ENCODE measurements at places on chromosomes 13 and 19.

- DNase-seq = no peak
Measured at GRCh38 chr13:29513981-29514719, 81.3 kb downstream of the SLC7A1 start.

GRCh38 chr19:29421196-29421545 lies 104.6 kb upstream of the VSTM2B start:
- no peak for DNase-seq

DNA sequence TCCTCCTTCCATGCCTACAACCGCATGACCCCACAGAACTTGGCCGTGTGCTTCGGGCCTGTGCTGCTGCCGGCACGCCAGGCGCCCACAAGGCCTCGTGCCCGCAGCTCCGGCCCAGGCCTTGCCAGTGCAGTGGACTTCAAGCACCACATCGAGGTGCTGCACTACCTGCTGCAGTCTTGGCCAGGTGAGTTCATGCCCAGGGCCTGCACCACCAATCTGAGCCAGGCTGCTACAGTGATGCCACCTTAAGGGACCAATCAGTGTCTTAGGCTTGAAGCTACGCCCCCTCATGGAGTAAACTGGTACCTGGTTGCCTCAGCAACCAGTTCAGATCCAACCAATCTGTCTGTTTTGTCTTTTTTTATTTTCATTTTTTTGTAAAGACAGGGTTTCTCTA lies 5.2 kb downstream of the SYDE1 start:
- peak; percentile 62 for DNase-seq

- no peak for DNase-seq
Measured at GRCh38 chr19:9144920-9145319, 4.7 kb downstream of the ZNF317 start.

DNA sequence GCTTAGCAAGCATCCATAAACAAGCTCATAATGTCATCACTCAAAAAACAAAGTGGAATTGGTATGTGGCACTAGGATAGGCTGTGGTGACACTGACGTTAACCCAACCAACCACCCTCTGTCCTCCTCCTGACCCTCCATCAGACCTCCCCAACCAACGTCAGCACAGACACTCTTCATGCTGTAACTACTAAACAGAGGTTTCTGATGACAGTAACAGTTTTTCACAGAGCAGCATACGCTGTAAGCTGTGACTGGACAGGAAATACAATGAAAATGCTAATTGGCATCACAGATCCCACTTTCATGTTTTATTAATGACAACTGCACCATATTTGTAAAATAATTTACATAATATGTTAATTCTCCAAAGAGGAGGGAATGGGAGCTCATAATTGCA lies 238.0 kb downstream of the IRS2 start:
- no peak for DNase-seq

DNA sequence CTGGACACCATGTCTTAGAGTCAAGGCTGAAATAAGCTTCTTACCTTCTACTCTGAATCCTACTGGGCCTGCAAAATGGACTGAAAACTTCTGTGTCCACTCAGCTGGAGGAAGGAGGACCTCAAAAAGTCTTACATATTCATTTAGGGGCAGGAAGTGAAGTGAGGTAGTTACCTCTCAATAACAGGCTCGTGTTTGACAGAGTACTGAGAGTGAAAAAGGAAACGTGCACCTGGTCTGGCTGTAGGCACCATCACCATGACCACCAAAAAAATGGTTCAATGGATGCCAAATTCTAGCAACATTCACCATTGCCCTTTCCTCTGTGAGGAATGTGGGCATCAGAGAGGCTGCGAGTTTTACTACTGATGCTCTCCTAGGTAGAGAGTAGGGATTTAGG lies 176.2 kb downstream of the RFC3 start:
- no peak for DNase-seq

DNA sequence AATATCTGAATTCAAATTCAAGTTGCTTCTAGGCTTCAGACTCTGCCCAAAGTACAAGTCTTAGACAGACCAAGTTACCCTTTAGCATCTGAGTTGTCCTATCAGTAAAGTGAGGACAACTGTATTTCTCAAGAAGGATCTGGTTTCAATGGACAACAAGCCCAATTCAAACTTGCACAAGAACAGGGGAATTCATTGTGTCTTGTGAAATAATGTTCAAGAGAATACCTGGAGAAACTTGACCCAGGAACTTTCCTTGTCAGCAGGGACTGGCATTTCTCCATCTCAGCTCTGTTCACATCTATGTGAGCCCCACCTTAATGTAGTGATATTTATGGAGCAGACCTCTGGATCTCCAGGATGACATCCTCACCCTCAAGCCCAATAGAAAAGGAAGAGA lies 894.9 kb upstream of the SLC10A2 start:
- DNase-seq = no peak

GRCh38 chr13:85853901-85854663 lies 54.9 kb upstream of the SLITRK6 start:
- DNase-seq = no peak

DNA sequence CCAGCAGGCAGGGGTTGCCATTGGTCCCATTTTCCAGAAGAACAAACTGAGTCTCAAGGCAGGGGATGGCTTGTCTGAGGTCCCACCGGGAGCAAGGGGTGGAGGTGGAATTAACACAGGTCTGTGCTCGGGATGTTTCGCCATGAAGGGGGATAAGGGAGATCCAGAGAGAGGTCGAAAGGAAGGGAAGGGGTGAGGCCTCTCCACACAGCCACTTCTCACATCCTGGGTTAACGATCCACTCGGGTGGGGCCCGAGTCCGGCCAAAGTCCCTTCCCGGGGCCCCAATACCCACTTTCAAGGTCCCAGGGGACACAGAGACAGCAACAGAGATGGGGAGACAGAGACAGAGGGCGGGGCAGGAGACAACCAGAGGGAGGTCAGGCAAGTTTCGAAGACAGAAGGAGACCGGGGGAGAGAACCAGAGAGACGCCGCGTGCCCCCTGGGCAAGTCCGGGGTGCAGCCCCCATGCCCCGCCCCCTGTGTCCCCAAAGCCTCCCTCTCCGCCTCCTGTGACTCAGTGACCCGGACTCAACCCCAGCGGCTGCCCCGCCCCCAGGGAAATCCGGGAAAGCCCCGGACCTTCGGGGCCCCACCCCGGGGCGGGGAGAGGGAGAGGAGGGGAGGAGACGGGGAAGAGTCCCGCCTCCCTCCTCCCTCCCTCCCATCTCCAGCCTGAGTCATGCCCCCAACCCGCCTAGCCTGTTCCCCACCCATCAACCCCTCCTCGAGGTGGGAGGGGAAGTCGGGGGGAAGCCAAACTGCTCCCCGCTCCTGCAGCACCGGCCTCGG lies 1.4 kb upstream of the BCL3 start:
- peak; percentile 87 for DNase-seq

DNA sequence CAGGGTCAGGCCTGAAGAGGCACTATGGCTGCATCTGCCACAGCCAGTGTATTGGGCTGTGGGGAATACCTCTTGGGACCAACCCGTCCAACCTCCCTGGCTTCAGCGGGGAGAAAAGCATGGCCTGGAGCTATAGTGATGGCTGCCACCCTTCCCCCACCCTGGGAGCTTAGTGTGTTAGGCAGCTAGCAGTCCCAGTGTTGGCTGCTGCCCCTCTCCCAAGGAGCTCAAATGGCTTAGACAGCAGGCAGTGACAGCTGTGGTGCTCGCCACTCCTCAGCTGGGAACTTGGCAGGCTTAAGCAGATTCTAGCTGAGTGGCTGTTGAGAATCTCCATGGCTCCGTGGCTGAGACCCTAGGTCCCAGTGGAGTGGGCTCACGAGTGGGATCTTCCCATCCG lies 19.7 kb downstream of the ACOD1 start:
- no peak for DNase-seq

GRCh38 chr19:51342631-51343569 lies 961 bp upstream of the VSIG10L start:
- DNase-seq = no peak

DNA sequence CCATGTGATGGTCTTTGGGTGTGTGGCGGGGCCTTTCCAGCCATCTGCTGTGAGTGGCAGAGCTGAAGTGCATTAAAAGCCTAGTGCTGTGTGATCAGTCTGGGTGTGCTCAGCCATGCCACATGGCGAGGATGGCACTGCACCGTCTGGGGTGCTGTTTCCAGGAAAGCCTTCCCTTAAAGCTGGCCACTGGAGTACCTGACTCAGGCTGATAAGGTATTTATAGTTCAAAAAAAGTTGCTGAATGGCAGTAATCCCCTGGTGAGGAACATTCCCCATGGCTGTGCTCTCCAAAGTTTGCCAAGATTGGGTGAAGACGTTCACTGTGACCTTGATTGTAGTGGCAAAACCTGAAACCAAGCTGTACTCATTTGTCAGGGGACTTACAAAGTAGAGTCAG lies 6.0 kb downstream of the GPI start:
- no peak for DNase-seq

DNA sequence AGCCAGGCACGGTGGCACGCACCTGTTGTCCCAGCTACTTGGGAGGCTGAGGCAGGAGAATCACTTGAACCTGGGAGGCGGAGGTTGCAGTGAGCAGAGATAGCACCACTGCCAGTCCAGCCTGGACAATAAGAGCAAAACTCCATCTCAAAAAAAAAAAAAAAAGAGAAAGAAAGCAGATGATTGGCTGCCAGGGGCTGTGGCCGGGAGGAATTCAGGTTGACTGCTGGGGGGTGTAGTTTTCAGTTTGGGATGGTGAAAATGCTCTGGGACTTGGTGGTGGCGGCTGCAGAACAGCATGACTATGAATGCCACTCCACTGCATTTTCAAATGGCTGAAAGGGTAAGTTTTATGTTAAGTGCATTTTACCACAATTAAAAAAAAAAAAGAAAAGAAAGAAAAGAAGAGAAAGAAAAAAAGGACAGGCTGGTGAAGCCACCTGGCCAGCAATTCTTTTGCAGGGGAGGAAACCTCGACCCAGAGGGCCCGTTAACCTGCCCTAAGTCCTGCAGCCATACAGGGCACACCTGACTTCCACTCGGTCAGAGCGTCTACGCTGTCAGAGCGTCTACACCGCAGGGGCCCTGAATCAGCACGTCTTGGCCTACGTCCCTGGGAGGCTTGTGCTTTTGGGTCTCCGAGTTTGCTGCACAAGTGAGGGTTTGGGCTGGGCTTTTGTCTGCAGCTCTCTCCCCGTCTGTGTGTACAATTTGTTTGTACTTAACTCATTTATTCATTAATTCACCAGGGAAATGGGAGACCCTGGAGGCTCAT lies 3.6 kb downstream of the ISOC2 start:
- DNase-seq = no peak

DNA sequence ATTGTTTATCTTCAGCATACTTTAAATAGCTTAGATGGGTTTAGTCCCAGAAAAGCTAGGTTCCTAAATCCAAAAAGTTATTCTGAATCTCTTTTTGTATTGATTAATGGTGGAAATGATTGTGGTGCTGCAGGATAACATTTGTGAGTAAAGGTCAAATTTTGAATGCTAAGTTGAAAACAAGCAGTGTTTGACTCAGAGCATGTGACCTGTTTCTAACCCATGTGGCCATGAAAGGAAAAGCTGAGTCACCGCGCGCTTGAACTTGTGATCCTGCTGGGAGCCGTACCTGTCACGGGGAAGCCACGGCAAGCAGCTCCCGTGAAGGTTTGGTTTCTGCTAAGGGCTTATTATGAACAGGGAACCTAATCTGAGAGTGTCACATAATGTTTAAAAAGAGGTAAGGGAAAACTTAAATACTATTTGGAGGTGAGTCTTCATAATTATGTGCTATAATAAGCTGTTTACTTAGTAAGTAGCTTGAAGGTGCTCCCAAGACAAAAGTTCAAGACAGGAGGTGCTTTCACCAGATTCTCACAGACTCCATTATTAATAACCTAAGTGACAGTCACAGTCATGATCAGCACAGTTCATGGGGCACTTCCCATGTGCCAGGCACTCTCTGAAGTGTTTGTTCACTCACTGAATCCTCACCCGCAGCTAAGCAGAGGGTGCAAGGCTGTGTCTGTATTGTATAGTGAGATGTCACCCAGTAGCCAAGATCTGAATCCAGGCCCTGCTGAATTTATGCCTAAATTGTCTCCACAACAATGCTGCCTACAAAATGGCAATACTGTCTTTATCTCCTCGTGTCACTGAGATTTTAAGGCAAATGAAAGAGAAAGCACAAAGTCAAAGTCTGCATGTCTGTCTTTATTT lies 286.5 kb downstream of the MYO16 start:
- no peak for DNase-seq

DNA sequence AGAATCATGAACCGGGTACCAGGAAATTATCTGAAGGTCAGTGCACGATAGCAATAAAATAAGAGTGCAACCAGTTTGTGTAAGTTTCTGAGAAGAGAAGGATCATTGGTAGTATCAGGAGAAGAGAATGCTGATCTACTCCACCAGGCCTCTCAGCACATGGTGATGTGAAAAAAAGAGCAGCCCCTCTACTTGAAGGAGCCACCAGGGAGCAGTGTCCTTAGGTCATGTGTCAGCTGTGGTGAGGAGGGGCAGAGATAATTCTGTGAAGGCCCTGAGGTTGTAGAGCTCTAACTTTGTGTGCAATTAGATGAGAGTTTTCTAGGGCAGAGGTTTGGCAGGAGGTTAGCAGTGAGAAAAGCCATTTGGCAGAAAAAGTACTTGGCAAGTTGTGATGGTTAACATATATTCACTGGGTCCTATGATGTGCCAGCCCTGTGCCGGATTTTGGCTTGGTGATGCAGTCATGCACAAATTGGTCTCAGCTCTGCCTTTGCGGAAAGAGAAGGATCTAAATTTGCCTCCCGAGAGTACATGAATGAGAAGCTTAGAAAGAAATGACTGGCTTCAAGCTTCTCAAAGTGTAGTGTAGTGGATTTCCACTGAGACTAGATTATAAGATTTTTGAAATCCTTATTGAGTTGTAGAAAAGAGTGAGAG lies 19.2 kb upstream of the ZC3H13 start:
- DNase-seq = no peak

DNA sequence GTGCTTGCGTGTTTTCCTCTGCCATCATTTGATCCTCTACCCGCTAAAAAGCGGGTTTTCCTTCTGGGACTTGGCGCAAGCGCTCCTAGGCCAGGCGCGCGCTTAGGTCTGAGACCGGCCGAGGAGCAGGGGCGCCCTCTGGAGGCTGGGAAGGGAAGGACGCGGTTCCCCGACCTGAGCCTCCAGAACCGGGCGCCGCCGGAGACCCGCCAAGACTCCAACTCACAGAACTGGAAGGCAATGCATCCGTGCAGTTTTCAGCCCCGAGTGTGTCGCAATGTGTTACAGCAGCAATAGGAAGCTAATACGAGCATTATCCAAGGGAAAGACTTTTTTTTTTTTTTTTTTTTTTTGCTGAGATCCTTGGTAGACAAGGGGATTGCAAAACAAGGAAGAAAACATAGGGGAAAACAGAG lies 190.9 kb downstream of the COL4A1 start:
- peak; percentile 21 for DNase-seq

- no peak for DNase-seq
Measured at GRCh38 chr19:14094854-14095253, 4.3 kb upstream of the SAMD1 start.

DNA sequence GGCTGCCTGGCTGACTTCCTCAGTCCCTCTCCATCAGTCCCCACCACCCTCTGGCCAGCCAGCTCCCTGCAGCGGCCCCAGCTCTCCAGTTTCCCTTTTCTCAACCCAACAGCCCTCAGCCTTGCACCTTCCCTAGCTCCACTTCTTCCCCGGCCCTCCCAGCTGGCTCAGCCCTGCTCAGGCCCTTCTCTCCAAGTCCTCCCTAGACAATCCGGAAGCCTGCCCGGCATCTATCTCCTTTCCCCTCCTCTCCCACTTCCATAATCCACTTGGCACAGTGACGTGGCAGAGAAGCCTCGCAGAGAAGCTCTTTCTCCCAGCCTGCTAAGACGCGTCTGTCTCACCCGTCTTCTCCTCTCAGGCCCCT lies 1.1 kb downstream of the UBXN6 start:
- no peak for DNase-seq

All from HuH-7.5 (cell line).